ENCODE measurements at places on chromosomes 2 and 18.

- no peaks in the 10 kb centered on the region for H3K27me3 ChIP-seq
- H3K27ac ChIP-seq = no peak overlapping the region
- H3K4me3 ChIP-seq = no peak overlapping the region
- peaks cover 2% of the 10 kb centered on the region for H3K36me3 ChIP-seq
- no peak for DNase-seq
Observed at GRCh38 chr2:143574069-143574468, 444.9 kb downstream of the ARHGAP15 start.

DNA sequence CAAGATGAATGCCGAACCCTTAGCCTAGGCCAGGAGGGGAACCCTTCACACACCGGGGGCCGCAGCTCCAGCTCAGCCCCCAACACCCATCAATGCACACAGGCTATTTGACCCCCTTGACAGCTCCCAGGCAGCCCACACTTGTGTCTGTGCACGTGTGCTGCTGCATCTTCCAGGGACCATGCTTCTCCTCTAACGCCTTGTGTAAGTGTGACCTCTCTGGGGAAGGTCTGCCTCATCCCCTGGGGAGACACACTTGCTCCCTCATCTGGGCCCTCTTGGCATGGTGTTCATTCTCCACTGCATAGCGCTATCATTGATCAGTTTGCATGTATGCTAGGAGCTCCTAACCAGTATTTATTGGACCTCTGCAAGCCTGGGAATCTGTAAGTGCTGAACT is 120.0 kb upstream of the FHL2 start:
- H3K4me3 ChIP-seq = no peak overlapping the region
- no peak for DNase-seq
- H3K36me3 ChIP-seq = no peaks in the 10 kb centered on the region
- H3K4me1 ChIP-seq = no peaks in the 10 kb centered on the region
- H3K27me3 ChIP-seq = no peaks in the 10 kb centered on the region

DNA sequence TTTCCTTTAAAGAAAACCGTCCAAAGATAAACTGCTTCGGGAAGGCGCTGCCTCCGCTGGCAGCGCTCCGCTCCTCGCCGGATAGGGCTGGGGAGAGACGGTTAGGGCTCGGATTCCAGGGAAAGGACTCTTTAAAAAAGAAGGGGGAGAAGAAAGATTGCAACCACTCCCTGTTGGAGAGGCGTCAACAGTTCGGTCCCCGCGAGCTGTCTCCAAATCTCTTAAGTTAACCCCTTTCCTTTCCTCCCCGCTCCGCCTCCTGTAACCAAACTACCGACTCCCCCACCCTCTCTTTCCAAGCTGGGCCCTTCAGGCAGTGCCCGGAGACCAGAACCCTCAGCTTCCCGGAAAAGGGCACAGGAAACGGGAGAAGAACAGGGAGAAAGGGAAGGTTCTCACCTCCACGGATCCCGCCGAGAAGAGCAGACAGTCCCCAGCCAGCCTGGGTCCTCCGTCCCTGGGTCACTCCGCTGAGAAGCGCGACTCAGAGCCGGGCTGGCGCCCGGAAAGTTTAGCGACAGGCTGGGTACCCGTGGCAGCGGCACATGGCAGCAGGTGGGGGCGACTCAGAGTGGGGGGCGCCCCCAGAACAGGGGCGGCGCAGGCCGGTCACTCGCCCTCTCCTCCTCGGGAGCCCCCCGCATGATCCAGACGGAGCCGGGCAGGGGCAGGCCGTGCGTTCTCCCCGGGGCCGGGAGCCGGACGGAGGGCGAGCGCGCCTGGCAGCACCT is 675 bp downstream of the FZD5 start:
- no peak overlapping the region for H3K27ac ChIP-seq
- peak; percentile 19 for DNase-seq
- peaks cover 38% of the 10 kb centered on the region for H3K4me1 ChIP-seq
- H3K27me3 ChIP-seq = peaks cover 11% of the 10 kb centered on the region

- no peaks in the 10 kb centered on the region for H3K36me3 ChIP-seq
- no peak overlapping the region for H3K4me3 ChIP-seq
- no peaks in the 10 kb centered on the region for H3K27me3 ChIP-seq
- H3K4me1 ChIP-seq = no peaks in the 10 kb centered on the region
- H3K27ac ChIP-seq = no peak overlapping the region
Observed at GRCh38 chr2:112201696-112202430, 53.0 kb downstream of the ZC3H8 start.

GRCh38 chr2:213848631-213849030 is 562.2 kb upstream of the VWC2L start:
- no peaks in the 10 kb centered on the region for H3K4me1 ChIP-seq
- H3K27ac ChIP-seq = no peak overlapping the region
- no peak overlapping the region for H3K4me3 ChIP-seq
- DNase-seq = no peak
- no peaks in the 10 kb centered on the region for H3K36me3 ChIP-seq
- no peaks in the 10 kb centered on the region for H3K27me3 ChIP-seq

GRCh38 chr18:50644146-50644545 is 84.3 kb downstream of the MAPK4 start:
- no peak for DNase-seq
- no peaks in the 10 kb centered on the region for H3K27me3 ChIP-seq
- H3K27ac ChIP-seq = no peak overlapping the region
- H3K4me1 ChIP-seq = no peaks in the 10 kb centered on the region
- H3K36me3 ChIP-seq = no peaks in the 10 kb centered on the region

- peak; percentile 85 for DNase-seq
- H3K4me3 ChIP-seq = no peak overlapping the region
- H3K4me1 ChIP-seq = peaks cover 76% of the 10 kb centered on the region
- H3K27me3 ChIP-seq = no peaks in the 10 kb centered on the region
- H3K36me3 ChIP-seq = no peaks in the 10 kb centered on the region
Observed at GRCh38 chr2:110852541-110853263, 120.3 kb downstream of the ACOXL start.

DNA sequence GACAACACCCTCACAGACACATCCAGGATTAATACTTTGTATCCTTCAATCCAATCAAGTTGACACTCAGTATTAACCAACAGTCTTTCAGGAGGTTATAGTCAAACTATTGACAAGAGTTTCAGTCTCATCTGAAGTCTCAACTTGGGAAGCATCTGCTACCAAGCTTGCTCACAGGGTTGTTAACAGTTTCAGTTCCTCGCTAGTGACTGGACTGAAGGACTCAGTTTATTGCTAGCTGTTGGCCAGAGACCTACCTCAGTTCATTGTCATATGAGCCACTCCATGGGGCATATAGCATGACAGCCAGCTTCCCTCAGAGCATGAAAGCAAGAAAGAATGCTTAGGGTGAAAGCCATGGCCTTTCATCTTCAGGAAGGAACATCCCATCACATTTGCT is 228.6 kb downstream of the EPHA4 start:
- no peaks in the 10 kb centered on the region for H3K36me3 ChIP-seq
- H3K4me1 ChIP-seq = no peaks in the 10 kb centered on the region
- DNase-seq = no peak
- H3K27me3 ChIP-seq = no peaks in the 10 kb centered on the region

GRCh38 chr2:174493549-174494331 is 6.9 kb upstream of the GPR155 start:
- H3K27ac ChIP-seq = peak overlapping the region; percentile 96
- H3K4me3 ChIP-seq = peak overlapping the region; percentile 24
- H3K27me3 ChIP-seq = no peaks in the 10 kb centered on the region
- H3K36me3 ChIP-seq = no peaks in the 10 kb centered on the region
- DNase-seq = peak; percentile 50

DNA sequence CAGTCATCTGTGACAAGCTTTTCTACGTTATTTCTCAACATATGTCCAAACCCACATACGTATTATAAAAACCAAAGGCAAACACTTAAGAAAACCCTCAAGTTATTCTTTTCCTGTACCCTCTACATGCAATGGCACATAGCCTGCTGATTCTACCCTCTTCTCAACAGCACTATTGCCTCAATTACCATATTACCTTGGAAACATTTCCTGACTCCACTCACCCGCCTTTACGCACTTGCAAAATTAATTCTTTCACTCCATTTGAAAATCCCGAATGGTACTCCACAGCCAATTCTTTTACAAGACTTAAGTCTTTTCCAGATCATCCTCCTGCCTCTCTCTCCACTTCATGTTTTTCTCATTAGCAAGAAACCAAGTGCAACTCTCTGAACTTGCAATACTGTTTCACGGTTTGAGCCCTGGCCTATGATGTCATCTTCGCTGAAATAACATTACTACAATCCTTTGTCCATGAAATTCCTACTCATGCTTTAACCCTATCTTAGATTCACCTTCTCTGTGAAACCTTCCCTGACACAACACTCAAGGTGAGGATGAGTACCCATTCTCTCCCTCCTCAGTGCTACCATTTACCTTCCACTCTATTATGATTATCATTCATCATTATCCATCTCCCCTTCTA is 29.0 kb downstream of the SESTD1 start:
- DNase-seq = no peak
- H3K36me3 ChIP-seq = no peaks in the 10 kb centered on the region
- no peak overlapping the region for H3K27ac ChIP-seq
- H3K27me3 ChIP-seq = no peaks in the 10 kb centered on the region
- no peak overlapping the region for H3K4me3 ChIP-seq

GRCh38 chr2:204161886-204162285 is 225.3 kb downstream of the ICOS start:
- H3K27me3 ChIP-seq = peaks cover 5% of the 10 kb centered on the region
- no peaks in the 10 kb centered on the region for H3K4me1 ChIP-seq

GRCh38 chr2:111116011-111116746 is 4.5 kb upstream of the BCL2L11 start:
- H3K27me3 ChIP-seq = peaks cover 38% of the 10 kb centered on the region
- H3K4me1 ChIP-seq = peaks cover 40% of the 10 kb centered on the region
- no peaks in the 10 kb centered on the region for H3K36me3 ChIP-seq
- H3K4me3 ChIP-seq = no peak overlapping the region

Data from natural killer cell (primary cell).